OCI-LY7 (cell line): ENCODE measurements at places on chromosomes 3 and 15.

DNA sequence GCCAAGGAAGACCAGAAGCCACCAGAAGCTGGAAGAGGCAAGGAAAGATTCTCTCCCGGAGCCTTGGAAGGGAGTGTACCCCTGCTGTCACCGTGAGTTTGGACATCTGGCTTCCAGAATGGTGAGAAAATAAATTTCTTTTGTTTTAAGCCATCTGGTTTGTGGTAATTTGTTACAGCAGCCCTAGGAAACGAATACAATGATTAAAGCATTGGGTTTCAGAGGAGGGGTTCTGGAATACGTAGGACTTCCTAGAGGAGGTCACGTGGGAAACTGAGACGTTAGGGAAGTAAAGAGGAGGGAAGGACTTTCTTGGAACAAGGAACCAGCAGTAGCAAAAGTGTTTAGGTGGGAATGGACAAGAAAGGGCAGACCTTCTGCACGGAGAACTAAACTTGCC is 377.7 kb downstream of the IL20RB start:
- DNase-seq: no peak

- DNase-seq: no peak
Measured at GRCh38 chr3:118001380-118001779, 1033.3 kb downstream of the IGSF11 start.

GRCh38 chr3:73140772-73141442 is 79.4 kb downstream of the EBLN2 start:
- no peak for DNase-seq

GRCh38 chr3:30286811-30287210 is 319.6 kb upstream of the TGFBR2 start:
- no peak for DNase-seq

DNA sequence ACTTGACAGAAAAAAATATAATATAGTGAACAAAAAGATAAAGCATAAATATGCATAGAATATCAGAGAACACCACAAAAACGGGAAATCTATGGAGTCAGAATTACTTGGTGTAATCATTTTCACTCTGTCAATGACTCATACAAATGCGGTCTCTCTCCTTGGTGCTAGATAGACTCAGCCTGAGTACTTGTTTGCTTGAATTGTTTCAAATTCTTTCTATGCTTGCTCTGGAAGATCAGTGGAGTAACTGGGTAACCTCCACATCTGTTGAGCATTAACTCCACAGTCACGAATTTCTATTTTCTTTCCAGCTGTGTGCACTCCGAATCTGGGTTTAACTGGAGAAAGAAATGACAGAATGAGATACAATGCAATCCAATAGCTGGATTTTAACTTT is 760.4 kb downstream of the ZPLD1 start:
- no peak for DNase-seq

GRCh38 chr15:82810061-82810889 is 847 bp downstream of the WHAMM start:
- DNase-seq: peak; percentile 64

DNA sequence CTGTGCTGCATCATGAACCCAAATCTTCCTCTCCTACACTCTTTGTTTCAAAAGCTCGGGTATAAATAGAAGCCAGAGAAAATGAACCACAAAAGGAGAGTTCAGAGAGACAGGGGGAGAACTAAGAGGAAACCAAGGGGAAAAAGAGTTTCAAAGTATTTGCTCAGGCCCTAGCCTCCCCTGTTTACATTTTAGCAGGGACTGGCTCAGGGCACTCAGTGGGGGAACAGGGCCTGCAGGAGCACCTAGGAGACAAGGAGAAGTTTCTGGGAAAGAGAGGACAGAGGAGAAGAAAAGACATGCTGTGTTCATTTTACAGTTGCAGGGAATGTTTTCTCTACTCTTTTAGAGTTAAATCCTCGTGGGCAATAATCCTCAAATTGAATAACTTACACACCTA is 8.5 kb upstream of the IL17RD start:
- DNase-seq: no peak

DNA sequence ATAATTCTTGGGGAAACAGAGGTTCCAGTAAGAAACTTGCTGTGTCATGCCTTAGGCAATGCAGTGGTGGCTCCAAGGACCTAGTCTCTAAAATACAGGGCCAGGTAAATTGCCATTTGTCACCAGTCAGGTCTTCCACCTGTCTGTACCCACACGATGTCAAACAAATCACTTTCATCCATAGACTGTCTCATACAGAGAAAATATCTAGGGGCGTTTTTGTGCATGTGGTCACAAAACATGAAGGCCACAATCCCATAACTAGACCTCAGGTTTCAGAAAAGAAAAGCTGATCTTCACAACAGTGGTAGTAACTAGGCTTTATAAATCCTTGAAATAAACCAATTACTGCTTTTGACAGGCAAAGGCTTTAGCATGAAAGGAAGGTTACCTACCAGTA is 92.3 kb downstream of the SLC9A9 start:
- DNase-seq: no peak

GRCh38 chr3:29582273-29582672 is 301.4 kb downstream of the RBMS3 start:
- DNase-seq: no peak

GRCh38 chr3:96960661-96961330 is 146.4 kb downstream of the EPHA6 start:
- DNase-seq: no peak

DNA sequence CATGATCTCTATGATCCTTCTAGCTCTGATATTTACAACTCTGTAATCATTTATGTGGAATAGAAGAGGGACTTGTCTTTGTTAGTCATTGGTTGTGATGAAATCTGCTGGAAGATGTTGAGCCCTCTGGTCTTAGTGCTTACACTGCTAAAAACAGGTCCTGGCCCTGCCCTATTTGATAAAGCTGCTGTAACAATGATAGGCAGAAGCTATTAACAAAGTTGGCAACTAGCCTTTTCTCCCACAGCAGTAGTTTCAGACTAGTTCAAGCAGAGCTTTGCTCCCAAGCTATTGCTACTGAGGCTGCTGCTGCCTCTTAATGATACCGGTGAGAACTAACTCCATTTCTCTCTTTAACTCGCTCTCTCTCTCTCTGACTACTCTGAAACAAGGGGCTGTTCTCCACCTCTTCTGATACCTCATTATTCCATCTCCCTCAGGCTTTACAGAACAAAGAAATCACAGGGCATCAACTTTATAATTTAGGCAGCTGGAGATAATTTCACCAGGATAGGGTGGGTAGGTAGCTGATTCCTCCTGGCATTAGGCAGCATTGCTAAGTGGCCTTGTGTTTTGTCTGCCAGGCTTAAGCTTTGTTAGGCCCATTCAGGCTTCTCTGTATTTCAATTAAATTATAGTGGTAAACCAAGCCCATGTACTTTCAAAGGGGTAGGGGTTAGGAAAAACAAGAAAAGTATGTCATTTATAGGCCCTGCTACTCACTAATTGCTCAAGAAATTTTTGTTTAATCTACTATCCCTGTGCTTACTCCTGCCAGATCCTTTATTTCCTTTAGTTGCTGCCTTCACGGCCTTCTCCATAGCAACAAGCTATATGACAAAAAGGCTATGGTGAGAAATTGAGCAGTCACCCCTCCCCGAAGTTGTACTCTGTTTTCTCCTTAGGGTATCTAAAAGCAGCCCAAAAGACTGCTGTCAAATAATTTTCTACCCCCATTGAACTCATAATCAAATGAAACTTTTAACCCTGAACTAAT is 139.6 kb downstream of the RBPMS2 start:
- no peak for DNase-seq

DNA sequence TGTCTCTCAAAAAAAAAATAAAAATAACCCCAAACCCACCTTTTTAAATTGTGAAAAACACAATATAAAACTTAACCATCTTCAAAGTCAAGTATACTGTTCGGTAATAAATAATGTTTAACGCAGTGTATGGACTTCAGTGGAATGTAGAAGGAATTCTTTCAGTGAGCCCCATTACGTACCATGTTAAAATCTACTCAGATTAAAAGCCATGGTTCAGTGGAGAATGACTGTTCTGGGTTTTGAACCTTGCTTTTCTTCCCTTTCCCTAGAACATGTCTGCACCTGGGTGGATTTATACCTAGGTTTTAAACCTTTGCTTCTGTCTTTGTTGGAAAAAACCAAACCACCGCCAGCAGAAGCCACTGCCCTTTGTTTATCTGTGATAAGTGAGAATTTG is 27.5 kb downstream of the DAG1 start:
- no peak for DNase-seq

- peak; percentile 15 for DNase-seq
Measured at GRCh38 chr3:52054661-52055511, 1.5 kb downstream of the DUSP7 start.

DNA sequence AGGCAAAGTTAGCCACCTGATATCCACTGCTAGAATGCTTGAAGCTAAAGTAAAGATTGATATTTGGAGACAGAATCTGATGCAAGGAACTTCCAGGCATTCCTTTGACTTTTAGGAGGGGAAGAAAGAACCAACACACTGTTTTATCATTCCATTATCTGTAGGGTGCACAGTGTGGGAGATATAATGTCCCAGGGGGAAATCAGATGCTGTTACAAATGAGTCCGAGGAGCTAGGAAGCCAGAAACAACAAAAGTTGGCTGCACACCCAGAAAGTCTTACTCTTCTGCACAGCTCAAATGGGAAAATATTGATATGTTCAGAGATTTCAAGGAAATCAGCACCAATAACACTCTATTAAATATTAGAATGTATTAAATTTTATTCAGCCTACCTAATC is 113.6 kb upstream of the ROBO1 start:
- DNase-seq: no peak

DNA sequence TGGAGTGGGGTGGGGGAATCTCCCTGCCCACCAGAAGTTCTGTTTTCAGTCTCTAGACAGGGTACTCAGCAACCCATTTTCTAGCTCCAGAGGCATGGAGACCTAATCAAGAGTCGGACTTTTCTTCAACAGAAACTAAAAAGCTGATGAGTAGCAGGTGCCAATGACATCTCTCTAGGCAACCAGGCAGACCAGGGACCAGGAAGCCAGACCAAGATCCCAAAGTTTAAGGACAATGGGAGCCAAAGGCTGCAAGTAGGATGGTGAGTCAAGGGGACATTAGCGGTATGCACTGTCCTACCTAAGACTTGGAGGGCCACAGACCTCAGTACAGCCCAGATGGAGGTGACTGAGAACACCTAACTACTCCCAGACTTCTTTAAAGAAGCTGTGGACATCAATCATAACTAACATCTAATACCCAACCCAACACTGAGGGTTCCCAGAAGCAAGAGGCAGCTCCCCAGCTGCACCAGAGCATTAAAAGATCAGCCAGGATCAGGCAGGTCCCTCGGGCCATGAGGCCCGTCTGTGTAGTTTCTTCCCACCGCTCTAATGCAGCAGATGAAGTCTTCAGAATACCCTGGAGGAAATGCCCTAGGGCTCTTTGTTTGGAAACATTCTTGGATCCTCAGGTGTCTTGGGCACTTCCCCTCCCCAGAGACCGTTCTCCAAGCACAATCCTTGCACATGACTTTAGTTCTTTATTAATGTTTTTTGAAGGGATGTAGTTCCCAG is 979 bp downstream of the CCDC71 start:
- no peak for DNase-seq

GRCh38 chr3:60431599-60431958 is 819.7 kb downstream of the FHIT start:
- DNase-seq: no peak

GRCh38 chr3:42129014-42129953 is 38.1 kb downstream of the TRAK1 start:
- DNase-seq: peak; percentile 66

DNA sequence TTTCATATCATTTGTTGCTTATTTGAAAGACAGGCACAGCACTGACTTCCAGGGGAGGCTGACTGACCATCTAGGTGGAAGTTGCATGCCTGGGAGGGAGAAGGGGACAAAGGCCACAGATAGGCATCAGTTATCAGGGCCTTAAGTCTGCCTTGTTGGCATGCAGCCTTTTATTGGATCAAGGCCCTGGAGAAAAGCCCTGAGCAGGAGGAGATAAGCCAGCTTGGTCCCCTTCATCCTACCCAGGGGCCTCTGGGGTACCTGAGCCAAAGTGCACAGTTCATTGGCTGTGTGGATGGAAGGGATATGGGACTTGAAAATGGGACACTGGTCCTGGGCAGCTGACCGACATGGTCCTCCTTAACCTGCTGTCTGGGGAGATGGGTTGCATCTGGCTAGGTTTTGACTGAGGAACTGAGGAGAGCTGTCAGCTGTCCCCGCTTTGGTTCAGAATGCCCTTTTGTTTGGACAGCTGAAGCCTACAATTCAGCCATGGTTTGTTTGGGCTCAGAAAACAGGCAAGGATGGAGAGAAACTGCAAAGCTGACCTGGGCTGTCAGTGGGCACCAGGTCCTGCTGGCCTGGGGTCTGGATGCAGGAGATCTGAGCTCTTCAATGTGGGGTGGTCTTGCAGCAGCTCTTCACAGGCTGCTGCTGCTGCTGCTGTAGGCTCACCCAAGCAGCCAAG is 60.0 kb downstream of the FLNB start:
- no peak for DNase-seq
